Renal cortical epithelial cell (primary cell): ENCODE measurements at places on chromosomes 6 and 20.

DNA sequence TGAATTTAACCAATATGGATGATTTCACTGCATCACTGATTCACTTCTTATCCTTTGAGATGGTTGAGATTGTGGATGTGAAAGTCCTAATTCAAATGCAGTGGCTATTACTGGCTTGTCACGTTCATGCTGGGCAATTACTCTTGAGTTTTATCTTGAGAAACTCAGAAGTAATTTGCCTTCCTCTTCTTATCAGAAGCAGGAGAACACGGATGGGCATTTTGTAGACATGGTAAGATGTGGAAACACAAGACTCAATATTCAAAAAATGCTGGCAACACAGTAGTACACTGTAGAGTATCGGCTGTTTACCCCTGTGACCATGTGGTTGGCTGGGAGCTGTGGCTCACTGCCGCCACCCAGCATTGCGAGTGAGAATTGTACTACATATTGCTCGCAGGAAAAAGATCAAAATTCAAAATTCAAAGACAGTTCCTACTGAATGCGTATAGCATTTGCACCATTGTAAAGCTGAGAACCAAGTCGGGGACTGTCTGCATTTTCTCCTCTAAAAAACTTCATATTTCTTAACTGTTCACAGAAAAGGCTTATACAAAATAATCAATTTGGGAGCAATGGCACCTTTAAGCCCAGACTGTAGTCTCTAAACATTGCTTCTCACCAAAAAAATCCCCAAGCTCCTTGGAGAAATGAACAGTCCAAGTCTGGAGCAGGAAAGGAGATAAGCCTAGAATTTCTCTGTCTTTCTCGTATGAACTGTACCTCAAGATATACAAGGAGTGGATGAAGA lies 61.9 kb upstream of the ELOVL5 start:
- peak; percentile 35 for DNase-seq

GRCh38 chr6:56541030-56541600 lies 101.6 kb downstream of the DST start:
- no peak for DNase-seq

DNA sequence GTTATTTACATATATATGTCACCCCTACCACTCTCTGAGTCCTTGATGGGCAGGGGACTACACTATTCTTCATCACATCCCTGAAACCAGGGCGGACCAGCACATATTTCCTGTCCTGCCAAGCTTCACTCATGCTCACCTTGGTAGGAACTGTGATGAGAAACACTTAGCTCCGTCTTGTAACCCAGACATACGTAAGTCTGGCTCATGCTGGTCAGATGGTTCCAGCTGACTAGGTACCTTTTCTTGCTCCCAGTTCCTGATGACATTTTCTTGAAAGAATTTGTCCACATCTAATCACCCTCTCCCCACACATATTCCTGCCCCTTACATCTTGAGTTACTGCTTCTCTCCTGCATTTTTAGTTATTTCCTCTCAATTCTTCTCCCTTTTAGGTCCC lies 122.2 kb upstream of the MYLIP start:
- peak; percentile 80 for DNase-seq

- no peak for DNase-seq
Measured at GRCh38 chr6:161496941-161497340, 223.1 kb upstream of the AGPAT4 start.
